ENCODE measurements at places on chromosomes 12 and 14.
A peak's percentile ranks its signal among the peaks of the same experiment; 100 is the strongest.

DNA sequence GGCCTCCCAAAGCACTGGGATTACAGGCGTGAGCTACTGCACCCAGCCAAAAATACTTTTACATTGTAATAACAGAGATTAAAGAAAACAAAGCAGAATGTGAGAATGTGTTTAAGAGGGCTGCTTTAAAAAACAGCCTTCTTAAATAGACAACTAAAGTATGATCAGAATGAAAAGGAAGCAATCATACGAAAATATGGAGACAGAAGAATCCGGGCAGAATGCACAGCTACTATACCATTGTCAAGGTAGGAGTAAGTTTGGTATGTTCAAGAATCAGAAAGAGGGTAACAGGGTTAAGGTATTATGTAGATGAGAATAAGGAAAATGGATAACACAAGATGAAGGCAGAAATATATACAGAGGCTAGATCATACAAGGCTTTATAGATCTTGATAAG, 8.5 kb downstream of the SEC23A start:
- DNase-seq, result no peak

GRCh38 chr12:62631471-62632410, 165.1 kb downstream of the MON2 start:
- peak; percentile 83 for DNase-seq

- no peak for DNase-seq
These were observed 6.0 kb downstream of the MTERF2 start for GRCh38 chr12:106980944-106981343.

- DNase-seq, result no peak
These were observed 28.1 kb downstream of the MSRB3 start for GRCh38 chr12:65306366-65307168.

- peak; percentile 55 for DNase-seq
These were observed 22.6 kb upstream of the KIF26A start for GRCh38 chr14:104115691-104116287.

GRCh38 chr14:103074729-103075367, 9.2 kb upstream of the LBHD2 start:
- peak; percentile 94 for DNase-seq

DNA sequence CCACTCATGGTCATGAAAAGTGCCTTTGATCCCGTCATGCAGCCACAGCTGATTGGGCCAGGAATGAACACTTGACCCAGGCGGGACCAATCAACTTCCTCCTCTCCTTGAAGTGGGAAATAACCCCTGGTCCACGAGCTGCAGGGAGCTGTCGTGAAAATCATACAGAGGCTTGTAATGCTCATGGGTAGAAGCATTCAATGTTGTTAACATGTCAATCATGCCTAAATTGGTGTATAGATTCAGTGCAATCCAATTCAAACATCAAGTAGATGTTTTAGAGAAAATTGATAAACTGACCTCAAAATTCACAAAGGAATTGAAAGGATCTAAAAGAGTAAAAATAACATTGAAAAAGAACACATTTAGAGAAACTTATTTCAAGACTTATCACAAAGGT, 1019.0 kb upstream of the TMEM132C start:
- no peak for DNase-seq

DNA sequence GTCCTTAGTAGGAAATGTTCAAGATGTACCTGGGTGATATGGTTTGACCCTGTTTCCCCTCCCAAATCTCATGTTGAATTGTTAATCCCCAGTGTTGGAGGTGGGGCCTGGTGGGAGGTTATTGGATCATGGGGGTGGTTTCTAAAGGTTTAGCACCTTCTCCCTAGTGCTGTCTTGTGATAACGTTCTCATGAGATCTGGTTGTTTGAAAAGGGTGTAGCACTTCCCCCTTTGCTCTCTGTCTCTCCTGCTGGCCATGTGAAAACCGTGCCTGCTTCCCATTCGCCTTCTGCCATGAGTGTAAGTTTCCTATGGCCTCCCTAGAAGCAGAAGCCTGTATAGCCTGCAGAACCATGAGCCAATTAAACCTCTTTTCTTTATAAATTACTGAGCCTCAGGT, 353.0 kb upstream of the SFSWAP start:
- no peak for DNase-seq

DNA sequence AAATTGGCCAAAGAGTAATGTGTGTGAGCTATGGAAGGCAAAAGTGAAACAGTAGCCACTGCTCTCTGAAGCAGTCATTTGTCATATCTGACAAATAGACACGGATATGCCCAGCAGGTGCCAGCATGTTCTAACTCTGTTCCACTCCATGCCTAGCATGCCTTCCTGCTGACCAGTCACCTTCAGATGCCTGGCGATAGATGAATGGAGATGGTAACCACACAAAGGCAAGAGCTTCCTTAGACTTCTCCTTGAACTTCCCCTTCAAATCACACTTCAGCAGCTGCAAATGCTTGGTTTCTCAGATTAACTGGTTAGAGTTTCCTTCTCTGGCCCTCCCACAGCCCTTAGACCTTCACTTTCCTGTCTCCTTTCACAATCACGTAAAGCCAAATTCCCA, 429.9 kb downstream of the DAD1 start:
- no peak for DNase-seq

GRCh38 chr14:100074431-100075100, 9.3 kb downstream of the EVL start:
- DNase-seq, result no peak

- DNase-seq, result no peak
These were observed 38.7 kb downstream of the STK38L start for GRCh38 chr12:27282754-27283153.

DNA sequence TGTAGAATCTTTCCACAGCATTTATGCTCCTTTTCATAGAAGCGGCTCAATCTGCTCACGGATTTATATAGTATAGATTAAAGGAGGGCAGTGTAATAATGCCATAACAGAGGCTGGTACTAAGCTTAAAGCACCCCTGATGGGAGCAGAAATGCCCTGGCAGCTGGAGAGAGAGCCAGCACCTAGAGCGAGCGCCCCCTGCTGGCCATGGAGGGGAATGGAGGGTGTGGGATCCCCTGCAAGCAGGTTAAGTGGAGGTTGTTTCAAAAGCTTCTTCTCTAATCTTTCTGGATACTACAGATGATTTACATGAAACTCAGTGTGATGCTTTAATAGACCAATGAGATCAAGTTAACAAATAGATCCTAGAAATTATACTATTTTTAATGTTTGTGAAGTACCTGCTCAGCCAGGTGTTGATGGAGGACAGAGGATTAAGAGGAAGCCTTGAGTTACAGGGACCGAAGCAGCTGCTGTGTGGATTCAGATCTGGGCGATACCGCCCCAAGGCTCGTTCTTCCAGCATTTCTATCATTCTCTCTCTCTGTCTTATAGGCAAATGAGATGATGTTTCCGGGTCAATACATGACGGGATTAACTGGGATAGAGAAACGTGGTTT, 1519.3 kb upstream of the TMEM132C start:
- no peak for DNase-seq

DNA sequence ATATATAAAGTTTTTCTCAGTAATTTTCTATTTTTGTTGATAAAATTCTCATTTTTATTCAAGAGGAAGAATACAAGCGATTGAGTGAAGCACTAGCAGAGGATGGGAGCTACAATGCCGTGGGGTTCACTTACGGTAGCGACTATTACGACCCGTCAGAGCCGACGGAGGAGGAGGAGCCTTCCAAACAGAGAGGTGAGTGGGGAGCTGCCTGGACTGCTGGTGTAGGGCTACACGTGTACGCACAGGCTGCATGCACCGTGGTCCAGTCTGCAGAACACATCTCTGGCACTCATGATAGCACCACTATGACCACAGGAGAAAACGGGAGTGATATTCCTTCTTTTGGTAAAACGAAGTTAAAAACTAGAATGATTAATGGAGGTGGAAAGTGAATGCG, 3.9 kb downstream of the SFSWAP start:
- no peak for DNase-seq

- DNase-seq, result no peak
These were observed 141.3 kb downstream of the EMP1 start for GRCh38 chr12:13337791-13338190.

- DNase-seq, result no peak
These were observed 109.1 kb downstream of the DYRK2 start for GRCh38 chr12:67757651-67758050.

DNA sequence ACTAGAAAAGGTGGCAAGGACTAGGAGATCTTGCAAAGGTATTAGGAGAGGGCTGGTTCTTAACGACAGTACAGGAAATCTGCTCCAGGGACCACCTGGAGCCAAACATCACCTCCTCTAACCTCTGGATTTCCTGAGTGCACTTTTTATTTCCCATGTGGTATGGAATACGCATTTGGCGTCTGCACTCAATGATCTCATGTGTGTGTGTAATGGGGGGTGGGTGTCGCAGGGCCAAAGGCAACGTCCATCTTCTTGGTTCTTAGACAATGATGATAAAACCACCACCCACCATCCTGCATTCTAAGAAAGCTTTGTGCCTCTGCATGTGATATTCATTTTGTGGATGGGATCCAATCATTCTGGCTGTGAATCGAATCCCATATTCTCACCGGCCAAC, 68.8 kb downstream of the CLMN start:
- peak; percentile 15 for DNase-seq

DNA sequence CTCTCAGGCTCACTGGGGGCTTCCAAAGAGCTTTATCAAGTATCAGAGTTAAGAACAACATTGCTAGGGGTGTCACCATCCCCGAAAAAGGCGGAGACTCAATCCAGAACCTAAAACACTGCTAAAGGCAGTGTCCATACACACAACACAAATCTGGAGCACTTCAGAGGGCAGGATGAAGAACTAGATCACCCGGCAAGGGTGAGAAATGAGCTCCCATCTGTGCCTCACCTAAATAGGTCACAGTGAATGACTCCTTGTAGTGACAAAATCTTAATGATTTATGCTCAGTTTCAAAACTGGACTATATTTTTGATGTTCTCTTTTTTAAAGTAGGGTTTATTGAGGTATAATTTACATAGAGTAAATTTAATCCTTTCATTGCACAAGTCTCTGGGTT, 25.6 kb downstream of the NIN start:
- DNase-seq, result no peak

DNA sequence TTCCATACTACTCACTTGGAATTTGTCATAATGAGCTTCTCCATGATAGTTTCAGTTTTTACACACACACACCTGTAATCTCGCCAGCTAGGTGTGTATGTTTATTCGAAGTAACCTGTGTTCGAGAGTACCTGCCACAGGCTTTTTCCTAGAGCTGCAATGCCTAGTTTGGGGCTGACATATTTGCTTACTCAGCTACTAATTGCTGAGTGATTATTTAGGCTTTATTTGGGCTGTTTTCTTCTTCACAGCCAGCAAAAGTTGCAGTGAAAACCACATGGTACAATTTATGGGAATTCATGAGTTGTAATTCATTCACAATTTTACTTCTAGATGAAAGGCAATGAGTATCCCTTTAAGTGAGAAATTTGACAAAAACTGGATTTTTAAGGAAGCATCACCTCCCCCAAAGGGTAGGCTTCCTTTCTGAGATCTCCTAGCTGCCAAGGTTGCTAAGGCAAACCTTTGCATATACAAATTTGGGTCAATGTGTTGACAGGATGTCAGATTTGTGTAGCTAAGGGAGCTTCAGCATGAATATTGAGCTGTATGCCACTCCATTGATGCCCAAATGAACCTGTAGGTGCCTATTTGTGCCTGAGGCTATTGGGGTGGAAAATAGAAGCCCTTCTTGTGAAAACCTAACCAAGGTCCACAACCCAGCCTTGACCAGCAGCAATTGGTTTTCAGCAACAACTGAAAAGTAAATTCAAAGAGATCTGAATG, 108.7 kb upstream of the OTX2 start:
- no peak for DNase-seq

- DNase-seq, result no peak
These were observed 183.7 kb downstream of the TMTC3 start for GRCh38 chr12:88325816-88326189.

GRCh38 chr12:31822761-31823160, 93.9 kb upstream of the AMN1 start:
- no peak for DNase-seq

GRCh38 chr12:15856097-15856982, 25.8 kb upstream of the STRAP start:
- DNase-seq, result no peak

- DNase-seq, result no peak
These were observed 52.1 kb downstream of the STON2 start for GRCh38 chr14:81348061-81348460.

Data from suprapubic skin (tissue), 4 donors.